ENCODE measurements at places on chromosomes 2 and 18.

- no peak for DNase-seq
Measured at GRCh38 chr2:177261116-177262060, 3.1 kb downstream of the NFE2L2 start.

DNA sequence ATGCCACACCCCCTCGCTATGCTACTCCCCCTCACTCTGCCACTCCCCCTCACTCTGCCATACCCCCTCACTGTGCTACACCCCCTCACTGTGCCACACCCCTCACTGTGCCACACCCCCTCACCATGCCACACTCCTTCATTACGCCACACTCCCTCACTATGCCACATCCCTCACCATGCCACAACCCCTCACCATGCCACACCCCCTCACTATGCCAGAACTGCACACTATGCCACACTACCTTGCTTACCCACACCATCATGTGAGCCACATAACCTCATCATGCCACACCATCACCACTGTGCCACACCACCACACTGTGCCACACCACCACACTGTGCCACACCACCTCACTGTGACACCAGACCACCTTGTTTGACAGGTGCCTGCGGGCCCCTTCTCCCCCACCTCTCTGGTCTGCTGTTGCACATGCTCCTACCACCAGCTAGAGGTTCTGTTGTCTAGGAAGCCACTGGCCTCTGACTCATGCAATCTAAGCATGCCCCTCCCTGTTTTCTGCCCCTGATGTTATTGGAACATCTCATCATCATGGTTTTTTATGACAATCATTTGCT is 22.0 kb downstream of the MARCHF4 start:
- no peak for DNase-seq

DNA sequence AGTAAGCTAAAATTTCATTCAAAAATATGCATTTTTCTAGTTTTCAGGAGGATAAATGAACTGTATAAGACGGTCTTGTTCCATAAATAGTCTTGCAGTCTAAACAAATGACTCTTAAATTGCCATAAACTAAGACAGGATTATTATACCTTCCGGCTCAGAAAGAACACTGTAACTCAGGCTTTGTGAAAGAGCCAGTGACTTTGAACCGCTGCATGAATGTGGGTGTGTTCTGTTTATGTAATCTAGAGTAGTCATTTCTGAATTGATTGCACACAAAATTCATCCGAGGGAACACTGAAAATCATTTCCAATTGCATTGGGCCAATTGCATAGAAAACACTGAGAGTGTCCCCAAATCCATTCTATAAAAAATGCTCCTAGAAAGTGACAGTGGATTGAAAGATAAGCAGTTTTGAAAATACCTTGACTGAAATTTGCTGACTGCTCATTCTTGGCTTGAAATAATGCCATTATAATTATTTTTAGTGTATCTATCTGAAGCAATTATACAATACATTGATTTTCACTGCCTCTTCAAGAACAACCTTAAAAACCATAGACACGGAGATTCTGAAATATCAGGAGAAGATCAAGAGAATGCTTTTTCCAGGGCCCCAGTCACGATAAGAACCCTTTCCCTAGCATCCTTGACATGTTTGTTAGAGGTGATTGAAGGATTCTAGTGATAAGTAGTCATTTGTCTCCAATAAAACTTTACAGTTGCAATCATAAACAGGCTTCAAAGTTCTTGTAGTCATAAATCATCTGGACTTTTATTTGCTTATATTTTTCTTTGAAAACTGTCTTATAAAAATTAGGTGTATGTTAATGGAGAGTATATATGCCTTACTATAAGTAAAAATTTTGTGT is 55.4 kb downstream of the CNTNAP5 start:
- no peak for DNase-seq

DNA sequence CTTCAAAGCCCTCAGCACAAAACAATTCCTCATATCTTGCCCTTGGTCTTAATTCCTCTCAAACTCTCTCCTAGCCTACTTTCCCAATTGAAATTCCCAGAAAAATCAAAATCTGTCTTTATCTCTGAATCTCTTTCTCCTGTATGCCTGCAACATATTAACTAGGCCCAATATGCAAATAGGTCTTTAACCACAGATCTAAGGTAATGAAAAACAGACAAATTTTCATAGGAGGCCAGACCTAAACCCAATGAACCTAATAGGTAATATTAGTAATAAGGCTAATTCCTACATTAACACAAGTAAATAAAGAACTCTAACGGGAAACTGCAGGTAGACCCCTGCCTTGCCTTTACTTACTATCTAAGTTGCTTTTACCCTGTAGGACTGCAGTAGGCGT is 41.4 kb downstream of the WDR33 start:
- DNase-seq, result no peak

Measured in stimulated activated CD4-positive, alpha-beta T cell treated with anti-CD3 and anti-CD28 coated beads, Interleukin-12 subunit alpha, Interleukin-12 subunit beta, amount 100 ng/mL, for 48 hours (primary cell).